ENCODE measurements at places on chromosomes 16 and 17. TPM values are rescaled to one million over a fixed set of nuclear protein-coding genes. Genes with fewer than 3 reads are reported as not detected.

The HOXB3 gene
- polyA plus RNA-seq = 0.34 TPM

The EVPLL gene
- not detected for polyA plus RNA-seq

The HP gene
- polyA plus RNA-seq = not detected

The PDIA2 gene
- polyA plus RNA-seq = not detected

The SLC38A7 gene
- 7.7 TPM for polyA plus RNA-seq

The CEP20 gene
- polyA plus RNA-seq = 28.1 TPM

The CACNA1H gene
- polyA plus RNA-seq = not detected

The WNK4 gene
- polyA plus RNA-seq = not detected

The SLC22A31 gene
- not detected for polyA plus RNA-seq

The DECR2 gene
- 7.2 TPM for polyA plus RNA-seq

The MPRIP gene
- polyA plus RNA-seq = 14.4 TPM

The ZSCAN10 gene
- polyA plus RNA-seq = not detected

The ABCC6 gene
- polyA plus RNA-seq = not detected

The FSCN2 gene
- 0.83 TPM for polyA plus RNA-seq

The CDC42EP4 gene
- 0.39 TPM for polyA plus RNA-seq

The TLCD2 gene
- not detected for polyA plus RNA-seq

The SMIM22 gene
- not detected for polyA plus RNA-seq

The CTRB2 gene
- not detected for polyA plus RNA-seq

The CA5A gene
- polyA plus RNA-seq = not detected

The SNX11 gene
- 33.3 TPM for polyA plus RNA-seq

The JPT1 gene
- 150 TPM for polyA plus RNA-seq

The KRTAP4-1 gene
- not detected for polyA plus RNA-seq

The APPBP2 gene
- polyA plus RNA-seq = 24.4 TPM

The DCAKD gene
- 13.8 TPM for polyA plus RNA-seq

The NOXO1 gene
- polyA plus RNA-seq = not detected

The NLRC3 gene
- 19.8 TPM for polyA plus RNA-seq

The MARCHF10 gene
- 0.20 TPM for polyA plus RNA-seq

The USP31 gene
- 0.44 TPM for polyA plus RNA-seq

The HLF gene
- not detected for polyA plus RNA-seq

The MT1F gene
- polyA plus RNA-seq = 9.7 TPM

The GPR142 gene
- polyA plus RNA-seq = not detected

The SECTM1 gene
- polyA plus RNA-seq = 0.83 TPM

The CBX1 gene
- 19.8 TPM for polyA plus RNA-seq

The OSBPL7 gene
- polyA plus RNA-seq = 8.7 TPM

The MYO15A gene
- polyA plus RNA-seq = 0.48 TPM

The FOXN1 gene
- not detected for polyA plus RNA-seq

The CPHXL2 gene
- 0.18 TPM for polyA plus RNA-seq

The RILP gene
- polyA plus RNA-seq = 2.6 TPM
